ENCODE measurements at places on chromosomes 1 and 21. TPM values are rescaled to one million over a fixed set of nuclear protein-coding genes. Genes with fewer than 3 reads are reported as not detected.

DNA sequence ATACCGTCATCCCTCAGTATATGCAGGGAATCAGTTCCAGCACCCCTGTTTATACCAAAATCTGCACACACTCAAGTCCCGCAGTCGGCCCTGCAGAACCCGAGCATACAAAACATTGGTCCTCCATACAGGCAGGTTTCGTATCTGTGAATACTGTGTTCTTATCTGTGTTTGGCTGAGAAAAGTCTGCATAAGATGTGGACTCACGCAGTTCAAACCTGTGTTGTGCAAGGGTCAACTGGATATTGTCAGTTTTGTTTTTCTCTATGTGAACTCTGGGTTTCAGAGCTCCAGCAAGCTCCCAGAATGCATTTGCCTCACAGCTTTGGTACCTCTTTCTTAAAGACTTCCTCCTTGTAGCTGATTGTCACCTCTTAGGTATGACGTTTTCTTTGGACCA is 100.6 kb downstream of the NR5A2 start:
- DNase-seq = peak; percentile 11

DNA sequence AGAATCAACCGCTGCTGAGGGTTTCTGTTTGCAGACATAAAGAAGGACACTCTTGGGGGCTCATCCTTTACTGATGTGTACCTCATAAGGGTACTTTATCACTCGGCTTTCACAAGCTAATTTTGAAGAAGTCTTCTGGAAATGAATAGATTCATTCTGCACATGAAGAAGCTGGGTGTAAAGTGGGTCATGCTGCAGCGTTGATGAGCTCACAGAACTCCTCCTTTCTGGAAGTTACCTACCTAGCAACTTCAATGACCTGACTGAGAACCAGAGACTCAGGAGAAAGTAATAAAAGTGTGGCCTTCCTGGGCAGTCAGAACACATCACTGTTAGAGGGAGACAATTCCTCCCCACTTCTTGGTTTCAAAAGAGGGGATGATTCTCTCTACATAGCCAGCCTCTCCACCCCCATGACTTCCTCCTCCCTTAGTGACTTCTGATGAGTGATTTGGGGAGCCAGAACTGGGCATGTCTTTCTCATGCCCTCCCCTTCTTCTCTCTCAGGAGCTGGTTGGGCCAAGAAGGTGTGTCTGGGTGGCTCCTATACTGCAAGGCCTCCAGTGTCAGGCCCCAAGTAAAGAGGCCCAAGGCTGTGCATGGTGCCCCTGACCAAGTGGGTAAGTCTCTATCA is 27.0 kb downstream of the PCNX2 start:
- no peak for DNase-seq

DNA sequence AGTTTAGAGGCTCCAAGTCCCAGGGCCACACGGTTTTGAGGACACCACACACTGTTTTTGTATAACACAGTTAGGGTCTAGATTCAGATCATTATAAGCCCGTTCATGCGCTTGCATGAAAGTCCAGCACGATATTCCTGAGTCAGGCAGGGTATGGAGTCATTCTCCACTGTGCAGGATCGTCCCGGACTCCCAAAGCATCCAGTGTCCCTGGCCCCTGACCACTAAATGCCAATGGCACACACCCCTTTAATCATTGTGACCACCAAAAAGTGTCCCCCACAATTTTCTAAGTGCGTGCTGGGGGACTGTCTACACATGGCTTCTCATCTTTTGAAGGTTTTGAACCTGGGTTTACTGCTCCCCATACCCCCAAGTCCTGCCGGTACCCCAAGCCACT is 27.1 kb upstream of the PTPRF start:
- no peak for DNase-seq

GRCh38 chr1:14443164-14443787 is 155.2 kb upstream of the KAZN start:
- DNase-seq = no peak

- DNase-seq = peak; percentile 25
These were observed at the start of gene RIMKLA for GRCh38 chr1:42380586-42381279. Gene RIMKLA, plus strand, starts transcription at chr1:42380792. Its CDS starts 143 bp downstream, at chr1:42380935.

- DNase-seq = no peak
These were observed 70.7 kb downstream of the KCNJ6 start for GRCh38 chr21:37845535-37845934.

DNA sequence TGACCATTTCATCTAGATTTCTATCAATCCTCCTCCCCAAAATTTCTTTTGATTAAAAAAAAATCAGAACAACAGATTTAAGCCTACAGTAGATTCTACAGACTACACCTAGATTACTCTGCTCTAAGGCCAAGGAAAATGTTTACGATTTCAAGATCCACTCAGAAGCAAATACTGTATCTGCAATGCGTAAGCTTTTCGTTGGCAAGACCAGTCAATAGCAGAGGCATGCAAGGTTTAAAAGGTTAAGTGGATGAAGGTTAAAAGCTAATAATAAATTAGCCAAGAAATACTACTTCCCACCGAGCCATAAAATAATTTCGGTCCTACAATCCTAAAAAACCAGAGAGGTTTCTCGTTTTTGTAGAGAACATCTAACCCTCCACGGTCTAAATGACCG is 1.3 kb downstream of the CLSTN1 start:
- DNase-seq = no peak

DNA sequence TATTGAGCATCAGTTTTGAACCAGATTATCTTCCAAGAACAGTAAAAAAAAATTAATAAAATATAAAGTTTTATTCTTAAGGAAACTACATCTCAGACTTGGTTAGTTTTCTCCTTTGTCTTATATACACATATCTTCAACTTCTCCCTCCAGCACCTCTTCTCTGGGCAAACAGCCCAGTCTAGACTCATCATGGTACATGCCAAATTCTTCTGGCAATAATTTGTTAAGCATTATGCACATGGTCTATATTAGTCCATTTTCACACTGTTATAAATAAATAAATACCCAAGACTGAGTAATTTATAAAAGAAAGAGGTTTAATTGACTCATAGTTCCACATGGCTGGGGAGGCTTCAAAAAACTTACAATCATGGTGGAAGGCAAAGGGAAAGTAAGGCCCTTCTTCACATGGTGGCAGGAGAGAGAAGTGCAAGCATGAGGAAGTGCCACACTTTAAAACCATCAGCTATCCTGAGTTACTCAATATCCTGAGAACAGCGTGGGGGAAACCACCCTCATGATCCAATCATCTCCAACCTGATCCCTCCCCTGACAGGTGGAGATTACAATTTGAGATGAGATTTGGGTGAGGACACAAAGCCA is 108.7 kb upstream of the RNPC3 start:
- DNase-seq = no peak

- no peak for DNase-seq
These were observed 258.2 kb upstream of the FOXD3 start for GRCh38 chr1:63064135-63064534.

DNA sequence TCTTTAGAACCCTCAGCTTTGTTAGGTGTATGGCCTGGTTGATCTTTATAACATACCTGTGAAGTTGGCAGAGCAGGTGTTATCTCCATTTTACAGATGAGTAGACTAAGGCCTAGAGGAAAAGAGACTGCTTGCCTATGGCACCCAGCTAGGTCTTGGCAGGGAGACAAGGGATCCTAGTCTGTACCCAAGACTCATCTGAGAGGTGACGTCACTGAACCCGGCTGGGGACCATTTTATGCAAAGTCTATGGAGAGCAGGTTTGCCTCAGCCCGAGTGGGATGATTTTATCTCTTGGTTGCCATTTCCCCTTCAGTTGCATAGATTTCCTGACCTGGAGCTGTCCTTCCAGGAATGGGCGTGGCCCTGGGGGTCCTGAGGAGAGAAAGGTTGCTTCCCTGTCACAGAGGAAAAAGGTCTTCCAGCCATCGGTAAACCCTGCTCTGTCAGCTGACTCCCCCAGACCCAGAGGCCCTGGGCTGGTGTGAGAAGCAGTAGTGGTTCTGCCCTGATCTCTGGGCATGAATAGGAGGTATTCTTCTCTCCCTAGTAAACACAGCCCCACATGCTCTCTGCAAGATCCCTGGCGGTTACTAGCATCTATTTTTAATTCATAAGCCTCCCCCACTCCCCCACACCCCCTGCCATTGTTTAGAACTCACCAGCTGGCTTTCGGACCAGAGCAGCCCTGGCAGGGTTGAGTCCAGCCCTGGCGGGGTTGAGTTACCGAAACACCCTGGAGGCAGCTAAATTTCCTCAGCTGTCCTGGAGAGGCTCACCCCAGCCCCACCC is 19.6 kb downstream of the TMCC2 start:
- no peak for DNase-seq

DNA sequence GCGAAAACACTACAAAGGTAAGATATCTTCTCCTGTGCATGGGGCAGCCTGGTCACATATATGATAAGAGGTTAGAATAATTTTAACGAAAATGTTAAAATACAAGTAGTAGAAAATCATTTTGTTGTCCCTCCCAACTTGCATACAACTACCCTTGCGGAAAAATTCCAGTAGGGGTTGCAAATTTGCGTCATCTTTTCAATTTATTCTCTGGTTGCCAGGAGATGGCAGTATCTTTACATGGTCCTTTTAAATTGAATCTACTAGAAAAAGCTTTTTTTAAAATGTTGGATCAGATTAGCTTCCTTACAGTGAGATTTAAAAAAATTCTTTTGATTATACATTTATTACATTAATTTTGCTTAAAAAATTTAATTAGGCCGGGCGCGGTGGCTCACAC is 10.9 kb downstream of the S100PBP start:
- peak; percentile 39 for DNase-seq

GRCh38 chr21:29372063-29372802 is 73.5 kb downstream of the BACH1 start:
- peak; percentile 78 for DNase-seq

- DNase-seq = no peak
These were observed 58.4 kb upstream of the ATP1B1 start for GRCh38 chr1:169048043-169048442.

Gene AMY2A
- not detected for total RNA-seq

Gene PDE9A
- 4.6 TPM for total RNA-seq

All from HepG2 (cell line).